Activated CD4-positive, alpha-beta T cell treated with anti-CD3 and anti-CD28 coated beads, Interleukin-2, amount 10 ng/mL, durations not matched to agents 7 days and 5 days (primary cell): ENCODE measurements at places on chromosomes 5 and 9. TPM values are rescaled to one million over a fixed set of nuclear protein-coding genes. Genes with fewer than 3 reads are reported as not detected.

Gene TEK
- total RNA-seq: not detected

Gene IL33
- not detected for total RNA-seq

Gene SLC25A2
- 0.42 TPM for total RNA-seq

Gene PCDHA9
- not detected for total RNA-seq

Gene ORM2
- total RNA-seq: not detected

Gene PAEP
- not detected for total RNA-seq

Gene DBH
- not detected for total RNA-seq

Gene RFK
- total RNA-seq: 16.4 TPM

Gene RFX3
- 12.5 TPM for total RNA-seq

Gene LECT2
- not detected for total RNA-seq

Gene TRPM6
- not detected for total RNA-seq

Gene LCN12
- total RNA-seq: 3.1 TPM

Gene NEUROG1
- not detected for total RNA-seq

Gene OTP
- not detected for total RNA-seq

Gene SHOC1
- not detected for total RNA-seq

Gene C1QTNF2
- not detected for total RNA-seq

Gene NKD2
- 1.4 TPM for total RNA-seq

Gene MEIKIN
- total RNA-seq: not detected

Gene GRIA1
- total RNA-seq: not detected

Gene WNT8A
- total RNA-seq: not detected

Gene FOXD4L5
- total RNA-seq: 0.21 TPM

Gene S1PR3
- 0.12 TPM for total RNA-seq

Gene FSTL4
- total RNA-seq: not detected

Gene LTC4S
- 1.4 TPM for total RNA-seq

Gene IRX2
- not detected for total RNA-seq

Gene PHF24
- not detected for total RNA-seq

Gene ZNF483
- 2.4 TPM for total RNA-seq

Gene LRRC19
- not detected for total RNA-seq

Gene OR1N2
- total RNA-seq: not detected
